Left renal cortex interstitium (tissue), 4 donors: ENCODE measurements at places on chromosomes 4 and X. TPM values are rescaled to one million over a fixed set of nuclear protein-coding genes. Genes with fewer than 3 reads are reported as not detected.

The TMEM192 gene
- polyA plus RNA-seq: 28.9 TPM

- DNase-seq: peak; percentile 24
Measured at GRCh38 chr4:105895583-105896460, 551 bp downstream of the NPNT start.

The IL3RA gene
- polyA plus RNA-seq: 12.3 TPM

The STATH gene
- polyA plus RNA-seq: 0.41 TPM

The KIT gene
- polyA plus RNA-seq: 16.1 TPM

DNA sequence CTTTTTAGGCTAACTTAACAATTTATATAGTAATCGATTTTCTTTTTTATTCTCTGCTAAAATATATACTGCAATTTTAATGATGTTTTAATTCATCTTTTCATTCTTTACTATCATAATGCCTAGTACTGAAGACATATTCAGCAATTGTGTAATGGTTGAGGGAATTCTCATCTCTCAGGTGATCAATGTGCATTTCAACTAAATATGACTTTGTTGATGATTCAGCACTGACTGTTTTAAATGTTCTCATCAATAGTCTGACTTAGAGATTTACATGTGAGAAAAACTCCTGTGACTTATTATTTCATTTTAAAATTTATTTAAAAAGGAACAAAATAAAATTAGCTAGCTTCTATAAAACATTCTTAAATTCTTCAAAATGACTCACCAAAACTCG is 1450.3 kb downstream of the STIM2 start:
- no peak for DNase-seq

DNA sequence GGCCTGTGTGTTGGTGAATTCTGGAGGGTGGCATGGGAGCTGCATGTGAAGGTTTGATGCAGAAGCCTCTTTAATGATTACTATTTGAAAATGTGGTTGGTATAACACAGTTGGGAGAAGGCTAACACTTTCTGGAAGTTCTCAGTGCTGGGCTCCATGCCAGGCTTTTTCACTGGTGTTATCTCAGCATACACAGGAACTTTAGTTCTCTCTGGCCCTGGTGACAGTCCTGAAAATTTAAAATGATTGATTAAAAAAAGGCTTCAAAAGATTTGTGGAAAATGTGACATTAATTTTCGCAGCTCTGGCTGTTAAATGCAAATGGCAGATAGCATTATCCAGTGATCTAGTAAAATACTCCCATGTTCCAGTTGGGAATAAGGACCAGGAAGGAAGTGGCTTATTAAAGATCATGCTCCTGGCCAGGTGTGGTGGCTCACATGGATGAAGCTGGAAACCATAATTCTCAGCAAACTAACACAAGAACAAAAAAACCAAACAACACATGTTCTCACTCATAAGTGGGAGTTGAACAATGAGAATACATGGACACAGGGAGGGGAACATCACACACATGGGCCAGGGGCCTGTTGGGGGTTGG is 36.6 kb downstream of the DIPK2B start:
- no peak for DNase-seq

GRCh38 chrX:13373431-13374187 is 53.8 kb upstream of the ATXN3L start:
- no peak for DNase-seq

The RHOXF2B gene
- not detected for polyA plus RNA-seq

- DNase-seq: peak; percentile 22
Measured at GRCh38 chr4:70902577-70903290, 565 bp downstream of the MOB1B start.
